ENCODE measurements at places on chromosomes 5 and 9.

GRCh38 chr5:123438244-123438643 is 15.0 kb upstream of the CEP120 start:
- no peak for DNase-seq

- DNase-seq, result no peak
Measured at GRCh38 chr5:33043343-33043997, 332.3 kb downstream of the NPR3 start.

GRCh38 chr5:16799796-16800195 is 136.3 kb downstream of the MYO10 start:
- no peak for DNase-seq

- no peak for DNase-seq
Measured at GRCh38 chr9:7688626-7689025, 111.0 kb downstream of the DMAC1 start.

GRCh38 chr9:15400281-15400941 is 22.3 kb upstream of the SNAPC3 start:
- no peak for DNase-seq

DNA sequence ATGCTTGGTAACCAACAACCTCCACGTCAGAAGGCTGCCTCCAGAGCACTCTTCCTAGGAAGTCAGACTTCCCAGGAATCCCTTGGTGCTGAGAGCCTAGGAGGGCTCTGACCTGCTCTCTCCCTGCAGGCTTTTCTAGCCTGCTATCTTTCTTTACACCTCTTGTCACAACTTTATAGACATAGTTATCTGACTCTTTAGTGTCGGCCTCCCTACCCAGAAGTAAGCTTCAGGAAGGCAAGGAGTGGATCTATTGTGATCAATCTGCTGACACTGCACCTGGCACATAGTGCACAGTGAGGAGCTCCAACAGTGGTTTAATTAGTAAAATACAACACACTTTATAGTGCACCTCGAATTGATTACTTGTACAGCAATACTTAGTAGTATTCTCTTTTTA is 2.3 kb downstream of the AFAP1L1 start:
- DNase-seq, result no peak

DNA sequence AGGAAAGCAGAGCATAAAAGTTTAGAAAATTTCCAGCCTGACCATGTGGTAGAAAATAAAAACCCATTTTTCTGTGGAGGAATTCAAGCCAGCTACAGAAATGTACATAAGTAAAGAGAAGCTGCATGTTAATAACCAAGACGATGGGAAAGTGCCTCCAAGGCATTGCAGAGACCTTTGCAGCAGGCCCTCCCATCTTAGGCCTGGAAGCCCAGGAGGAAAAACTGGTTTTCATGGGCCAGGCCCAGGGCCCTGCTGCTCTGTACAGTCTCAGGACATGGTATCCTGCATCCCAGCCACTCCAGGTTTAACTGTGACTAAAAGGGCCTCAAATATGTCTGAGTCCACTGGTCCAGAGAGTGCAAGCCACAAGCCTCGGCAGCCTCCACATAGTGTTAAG is 754.8 kb upstream of the RIOK2 start:
- DNase-seq, result no peak

- no peak for DNase-seq
Measured at GRCh38 chr5:180799902-180800801, 2.5 kb downstream of the MGAT1 start.
